Non-pigmented ciliary epithelial cell (primary cell): ENCODE measurements at places on chromosomes 5 and 9.

- no peak for DNase-seq
Measured at GRCh38 chr5:113197456-113198200, 221.0 kb downstream of the DCP2 start.

DNA sequence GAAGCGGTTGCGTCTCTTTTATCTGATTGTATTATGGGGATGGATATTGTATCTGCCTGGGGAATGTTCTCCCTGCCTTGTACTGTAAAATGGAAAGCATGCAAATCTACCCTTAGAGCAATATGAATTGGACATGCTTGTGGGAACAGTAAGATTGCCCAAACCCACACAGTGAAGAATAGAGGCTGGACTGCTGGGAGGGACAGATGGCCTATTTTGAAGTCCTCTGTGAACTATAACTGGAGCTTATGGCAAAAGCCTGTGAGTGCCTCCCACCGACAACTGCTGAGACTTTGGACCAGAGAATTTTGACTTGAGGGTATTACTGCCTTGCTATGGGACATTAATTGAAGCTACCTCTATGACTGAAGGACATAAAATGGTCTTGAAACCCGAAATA is 168.9 kb downstream of the ERCC6L2 start:
- DNase-seq: no peak

DNA sequence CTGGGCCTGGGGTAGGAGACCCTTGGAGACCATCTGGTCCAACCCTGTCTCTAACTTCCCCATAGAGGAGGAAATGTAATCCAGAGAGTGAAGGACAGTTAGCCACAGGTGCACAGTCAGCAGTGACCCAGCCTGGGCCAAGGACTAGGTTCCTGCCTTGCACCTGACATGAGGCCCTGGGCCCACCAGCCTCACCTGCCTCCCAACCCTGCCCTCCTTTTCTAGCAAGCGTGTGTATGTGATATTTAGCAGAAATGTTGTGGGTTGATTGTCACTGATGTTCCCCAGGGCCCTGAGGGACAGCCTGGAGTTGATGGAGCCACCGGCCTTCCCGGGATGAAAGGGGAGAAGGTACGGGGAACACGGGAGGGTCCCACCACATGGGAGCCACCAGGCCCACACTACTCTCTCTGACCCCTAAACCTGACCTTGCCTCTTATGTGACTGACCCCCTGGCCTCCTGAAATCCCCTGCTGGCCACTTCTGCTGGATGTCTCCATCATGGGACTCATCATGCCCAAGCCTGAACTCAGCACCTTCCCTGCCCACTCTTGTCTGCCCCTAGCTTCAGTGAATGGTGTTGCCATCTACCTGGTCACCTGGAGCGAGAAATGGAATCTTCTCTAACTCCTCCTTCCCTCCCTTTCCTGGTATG is 79.2 kb upstream of the TGFBR1 start:
- DNase-seq: no peak

- no peak for DNase-seq
Measured at GRCh38 chr9:136238342-136238732, 7.3 kb downstream of the QSOX2 start.

GRCh38 chr5:177595026-177595585 is 3.1 kb downstream of the TMED9 start:
- DNase-seq: no peak

DNA sequence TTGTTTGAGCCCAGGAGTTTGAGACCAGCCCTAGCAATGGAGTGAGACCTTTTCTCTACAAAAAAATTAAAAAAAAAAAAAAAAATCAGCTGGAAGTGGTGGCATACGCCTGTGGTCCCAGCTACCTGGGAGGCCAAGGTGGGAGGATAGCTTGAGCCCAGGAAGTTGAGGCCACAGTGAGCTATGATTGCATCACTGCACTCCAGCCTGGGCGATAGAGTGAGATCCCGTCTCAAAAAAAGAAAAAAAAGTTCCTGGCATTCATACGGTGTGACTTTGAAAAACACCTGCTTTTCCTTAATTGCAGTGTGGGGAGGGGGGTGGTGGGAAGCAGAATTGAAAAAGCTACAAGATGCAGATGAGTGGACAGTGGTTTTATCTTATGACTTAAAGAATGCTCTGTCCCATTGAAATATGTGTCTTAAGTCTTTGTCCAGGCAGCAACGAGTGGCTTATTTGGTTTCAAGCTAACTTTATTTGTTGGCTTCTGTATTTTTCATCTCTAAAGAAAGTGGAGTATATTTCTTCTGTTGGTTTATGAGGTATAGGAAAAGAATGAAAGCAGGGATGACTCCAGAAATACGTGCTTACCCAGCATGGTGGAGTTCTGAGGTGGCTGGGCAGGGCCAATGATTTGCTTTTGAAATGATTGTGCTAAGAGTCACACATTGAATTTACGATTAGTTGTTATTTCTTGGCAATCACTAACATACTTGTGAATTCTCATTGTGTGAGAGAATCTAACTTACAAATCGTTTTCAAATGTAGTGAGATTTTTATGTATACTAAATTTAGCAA is 27.8 kb downstream of the ROPN1L start:
- no peak for DNase-seq

DNA sequence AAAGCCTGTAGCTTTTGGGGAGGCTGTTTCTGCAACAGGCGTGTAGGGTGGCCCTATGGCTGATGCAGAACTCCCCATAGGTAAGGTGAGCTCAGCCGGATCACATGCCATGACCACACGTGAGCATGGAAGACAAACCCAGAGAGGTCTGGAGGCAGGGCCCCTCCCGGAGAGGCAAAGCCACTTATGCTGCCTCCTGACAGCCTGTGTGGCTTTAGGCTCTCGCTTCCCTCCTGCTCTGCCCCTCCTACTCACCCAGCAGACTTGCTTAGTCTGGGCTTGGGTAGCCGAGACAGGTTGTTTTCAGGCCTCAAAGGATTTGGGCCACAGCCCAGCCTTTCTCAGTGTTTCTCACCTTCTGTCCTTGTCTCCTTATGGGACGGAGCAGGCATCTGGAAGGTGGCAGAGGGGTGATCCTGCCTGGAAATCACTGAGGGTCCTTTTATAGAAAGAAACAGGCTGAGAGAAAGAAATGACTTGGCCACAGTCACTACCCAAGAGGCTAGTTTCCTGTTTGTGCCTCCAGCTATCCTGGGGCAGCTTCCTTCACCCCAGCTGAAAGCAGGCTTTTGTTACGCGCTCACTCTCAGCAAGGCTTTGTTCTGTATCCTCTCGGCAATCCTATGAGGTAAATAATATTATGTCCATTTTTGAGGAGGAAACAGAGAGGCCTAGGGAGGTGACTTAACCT is 89.9 kb downstream of the DAB2IP start:
- DNase-seq: no peak

GRCh38 chr5:95251185-95251584 is 33.7 kb downstream of the MCTP1 start:
- DNase-seq: no peak
